ENCODE measurements at places on chromosomes 13 and 19.

DNA sequence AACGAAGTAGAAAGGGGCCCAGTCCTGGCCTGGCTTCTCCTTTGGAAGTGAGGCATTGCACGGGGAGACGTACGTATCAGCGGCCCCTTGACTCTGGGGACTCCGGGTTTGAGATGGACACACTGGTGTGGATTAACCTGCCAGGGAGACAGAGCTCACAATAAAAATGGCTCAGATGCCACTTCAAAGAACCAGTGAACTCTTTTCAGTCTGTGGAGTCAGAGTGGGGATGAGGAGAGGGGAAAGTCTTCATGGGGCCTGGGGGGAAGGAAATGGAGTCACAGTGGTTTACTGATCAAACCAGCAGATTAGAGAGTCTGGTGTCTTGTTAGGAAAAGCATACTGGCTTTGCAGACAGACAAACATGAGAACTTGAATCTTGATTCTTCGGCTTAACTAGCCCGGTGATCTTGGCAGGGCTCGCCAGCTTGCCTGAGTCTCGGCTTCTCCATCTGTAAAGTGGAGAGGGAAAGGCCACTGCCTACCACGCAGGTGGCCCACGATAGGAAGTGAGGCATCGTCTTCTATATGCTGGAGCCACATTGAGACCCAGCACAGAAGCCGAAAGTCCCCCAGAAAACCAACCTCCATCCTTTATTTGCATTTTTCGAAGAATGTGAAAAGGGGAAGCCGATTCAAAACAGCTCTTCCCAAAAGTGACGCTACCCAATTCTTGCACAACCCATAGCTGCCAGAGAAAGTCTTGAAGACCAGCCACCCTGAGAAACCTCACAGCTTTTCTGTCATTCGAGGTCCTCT is at the start of gene FFAR1:
TSS of gene FFAR1 (plus strand) at position 732 of the 759 bp plus-strand sequence. CDS start 3,650 bp downstream, outside the sequence.
- DNase-seq = no peak

- DNase-seq = peak; percentile 98
These were observed 31.1 kb downstream of the OPA3 start for GRCh38 chr19:45553464-45553863.

DNA sequence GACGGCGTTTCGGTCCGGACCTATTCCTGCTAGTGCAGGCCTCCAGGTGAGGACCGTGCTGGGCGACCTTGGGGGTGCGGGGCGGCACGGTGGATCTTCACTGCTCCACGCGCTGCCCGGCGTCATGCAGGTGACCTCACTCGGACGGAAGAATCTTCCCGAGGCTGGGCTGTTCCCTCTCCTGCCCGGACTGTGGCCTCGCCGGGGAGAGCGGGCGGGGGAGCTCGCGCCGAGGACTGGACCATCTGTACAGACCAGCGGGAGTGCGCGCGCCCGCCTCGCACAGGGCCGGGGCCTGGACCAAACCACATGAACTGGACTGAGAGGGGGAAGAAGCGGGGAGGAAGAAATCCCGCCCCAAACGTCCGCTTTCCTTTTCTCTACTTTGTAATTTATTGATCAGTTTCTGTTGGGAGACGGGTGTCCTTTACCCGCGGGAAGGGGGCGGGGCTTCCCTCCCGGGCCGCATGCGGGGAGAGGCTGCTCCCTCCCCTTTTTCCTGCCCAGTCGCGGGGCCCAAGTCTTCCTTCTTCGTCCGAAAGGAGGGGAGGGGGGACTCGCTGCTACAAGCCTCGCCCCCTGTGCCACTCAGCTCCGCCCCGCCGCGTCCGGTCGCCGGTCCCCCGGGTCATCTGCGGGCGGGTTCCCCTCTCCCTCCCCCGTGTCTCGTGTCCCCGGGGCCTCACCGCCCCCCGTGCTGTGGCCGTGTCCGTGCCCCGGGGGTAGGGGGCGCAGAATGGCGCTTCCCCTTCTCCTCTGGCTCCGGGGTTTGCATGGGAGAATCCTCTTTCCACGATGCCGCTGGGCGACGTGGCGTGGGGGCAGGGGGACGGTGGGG is 4.9 kb downstream of the HRC start:
- DNase-seq = peak; percentile 97

GRCh38 chr13:46644816-46645215 is 91.8 kb downstream of the LRCH1 start:
- DNase-seq = no peak

GRCh38 chr19:18396471-18397241 is 766 bp downstream of the LRRC25 start:
- DNase-seq = no peak

DNA sequence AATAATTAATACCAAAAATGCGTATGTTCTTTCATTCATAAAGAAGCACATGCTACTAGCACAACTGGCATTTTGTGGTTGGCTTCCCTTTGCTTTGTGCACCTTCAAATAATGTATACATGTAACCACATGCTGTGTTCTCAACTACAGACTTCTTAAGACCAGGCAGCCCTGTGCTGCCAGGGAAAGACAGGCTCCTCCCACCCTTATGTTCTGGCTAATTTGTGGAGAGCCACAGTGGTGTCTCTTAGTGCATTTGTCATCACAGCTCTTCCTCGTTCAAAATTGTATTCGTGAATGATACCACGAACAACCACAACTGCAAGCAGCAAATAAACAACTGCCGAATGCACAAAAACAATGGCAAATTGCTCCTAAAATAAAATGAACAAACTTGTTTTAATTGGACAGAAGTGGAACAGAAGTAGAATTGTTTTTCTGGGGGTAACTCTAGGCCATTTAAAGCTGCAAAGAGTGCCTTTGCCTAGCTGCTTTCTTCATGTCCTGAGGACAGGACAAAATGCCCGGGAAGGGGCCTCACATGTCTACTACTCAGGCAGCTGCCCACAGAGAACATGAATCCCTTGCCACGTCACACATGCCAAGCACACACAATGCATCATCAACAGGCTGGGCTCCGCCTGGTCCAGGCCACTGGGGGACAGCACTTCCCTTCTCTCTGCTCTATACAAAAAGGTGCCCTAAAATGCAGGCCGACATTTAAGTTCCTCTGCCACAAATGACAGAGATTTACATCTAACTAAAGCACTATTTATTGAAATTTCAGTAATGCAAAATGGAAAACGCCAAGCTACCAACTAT is 21.7 kb downstream of the IRS2 start:
- no peak for DNase-seq

- no peak for DNase-seq
These were observed 20.2 kb upstream of the ZNF808 start for GRCh38 chr19:52507266-52507665.

GRCh38 chr13:75115171-75115570 is 366.8 kb downstream of the TBC1D4 start:
- no peak for DNase-seq

- DNase-seq = no peak
These were observed 625 bp downstream of the ZFP82 start for GRCh38 chr19:36417752-36418286.

GRCh38 chr13:59641817-59642216 is 521.9 kb downstream of the DIAPH3 start:
- no peak for DNase-seq

- DNase-seq = no peak
These were observed 101.0 kb upstream of the SPRY2 start for GRCh38 chr13:80441968-80442367.

DNA sequence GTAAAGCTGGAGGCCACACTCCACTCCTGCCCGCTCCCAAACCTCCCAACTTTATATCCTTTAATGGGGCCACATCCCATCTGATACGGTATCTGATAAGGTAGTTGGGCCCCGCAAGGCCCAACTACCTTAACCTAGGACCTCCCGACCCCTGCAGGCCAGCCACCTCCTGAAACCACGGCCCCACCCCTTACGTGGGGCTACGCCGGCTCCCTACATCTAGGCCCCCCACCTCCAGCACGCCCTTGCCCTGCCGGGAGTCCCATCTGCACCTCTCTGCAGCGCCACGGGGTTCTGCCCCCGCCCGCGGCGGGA is 2.2 kb downstream of the IGFLR1 start:
- DNase-seq = no peak

- peak; percentile 49 for DNase-seq
These were observed 7.6 kb downstream of the TRPM4 start for GRCh38 chr19:49165111-49165750.

DNA sequence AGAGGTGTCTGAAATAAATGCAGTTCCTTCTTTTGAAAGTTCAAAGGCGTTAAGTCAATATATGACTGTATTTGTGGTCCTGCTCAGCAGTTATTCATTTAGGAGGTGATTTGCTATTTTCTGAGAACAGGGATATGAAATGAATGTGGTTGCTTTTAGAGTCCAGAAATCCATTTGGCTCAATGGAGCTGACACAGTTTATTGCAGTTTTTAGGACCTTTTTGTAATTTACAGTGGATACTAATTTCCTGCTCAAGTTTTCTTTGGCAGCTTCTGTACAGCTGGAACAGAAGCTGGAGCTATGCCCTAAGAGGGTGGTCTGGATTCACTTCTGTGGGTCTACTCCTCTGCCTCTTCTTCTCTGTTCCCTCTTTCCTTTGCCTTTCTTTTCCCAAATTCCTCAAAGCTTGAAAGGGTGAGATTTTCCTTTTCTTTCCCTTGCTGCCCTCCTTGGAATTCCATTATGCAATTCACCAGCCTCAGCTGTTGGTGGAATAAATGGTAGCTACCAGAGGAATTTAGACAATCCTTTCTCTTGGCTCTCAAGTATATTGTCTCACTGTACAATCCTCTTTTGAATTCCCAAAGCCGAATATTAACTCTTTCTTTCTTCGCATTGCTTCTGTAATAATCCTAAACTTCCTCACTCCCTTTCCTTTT is 39.9 kb downstream of the ITGBL1 start:
- DNase-seq = no peak

DNA sequence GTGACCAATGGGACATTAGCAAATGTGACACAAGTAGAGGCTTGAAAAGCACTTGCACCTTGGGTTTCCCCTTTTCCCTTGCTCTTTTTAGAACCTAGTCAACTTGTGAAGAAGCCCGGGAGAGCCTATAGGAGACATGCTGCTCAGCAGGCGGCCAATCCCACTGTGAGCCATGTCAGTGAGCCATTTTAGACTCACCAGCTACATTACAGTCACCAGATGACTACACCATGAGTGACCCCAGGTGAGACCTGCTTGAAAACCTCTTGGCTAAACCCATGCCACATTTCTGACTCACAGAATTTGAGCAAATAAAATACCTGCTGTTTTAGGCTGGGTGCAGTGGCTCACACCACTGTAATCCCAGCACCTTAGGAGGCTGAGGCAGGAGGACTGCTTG is 317.5 kb downstream of the KLF12 start:
- DNase-seq = no peak

DNA sequence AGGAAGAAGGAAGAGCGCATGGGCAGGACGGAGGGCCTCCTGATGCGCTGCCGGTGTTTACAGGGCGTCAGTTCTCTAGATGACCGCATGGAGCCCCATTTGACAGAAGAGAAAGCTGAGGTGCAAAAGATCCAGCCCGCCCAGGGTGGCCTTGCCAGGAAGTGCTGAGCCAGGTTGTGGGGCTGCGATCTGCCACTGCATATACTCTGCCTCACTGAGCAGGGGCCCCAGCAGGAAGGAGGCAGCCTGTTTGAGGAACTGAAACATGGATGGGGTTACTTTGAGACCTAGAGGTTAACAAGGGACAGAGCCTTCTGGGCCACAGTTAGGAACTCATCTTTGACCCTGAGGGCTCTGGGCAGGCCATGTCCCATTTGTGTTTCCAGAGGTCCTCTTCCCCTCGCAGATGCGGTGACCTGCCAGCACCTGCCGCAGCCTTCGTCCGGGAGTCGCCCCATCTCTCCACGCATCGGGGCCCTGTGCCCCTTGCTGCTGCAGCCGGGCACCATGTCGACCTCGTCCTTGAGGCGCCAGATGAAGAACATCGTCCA is 3.2 kb downstream of the EPN1 start:
- DNase-seq = no peak

DNA sequence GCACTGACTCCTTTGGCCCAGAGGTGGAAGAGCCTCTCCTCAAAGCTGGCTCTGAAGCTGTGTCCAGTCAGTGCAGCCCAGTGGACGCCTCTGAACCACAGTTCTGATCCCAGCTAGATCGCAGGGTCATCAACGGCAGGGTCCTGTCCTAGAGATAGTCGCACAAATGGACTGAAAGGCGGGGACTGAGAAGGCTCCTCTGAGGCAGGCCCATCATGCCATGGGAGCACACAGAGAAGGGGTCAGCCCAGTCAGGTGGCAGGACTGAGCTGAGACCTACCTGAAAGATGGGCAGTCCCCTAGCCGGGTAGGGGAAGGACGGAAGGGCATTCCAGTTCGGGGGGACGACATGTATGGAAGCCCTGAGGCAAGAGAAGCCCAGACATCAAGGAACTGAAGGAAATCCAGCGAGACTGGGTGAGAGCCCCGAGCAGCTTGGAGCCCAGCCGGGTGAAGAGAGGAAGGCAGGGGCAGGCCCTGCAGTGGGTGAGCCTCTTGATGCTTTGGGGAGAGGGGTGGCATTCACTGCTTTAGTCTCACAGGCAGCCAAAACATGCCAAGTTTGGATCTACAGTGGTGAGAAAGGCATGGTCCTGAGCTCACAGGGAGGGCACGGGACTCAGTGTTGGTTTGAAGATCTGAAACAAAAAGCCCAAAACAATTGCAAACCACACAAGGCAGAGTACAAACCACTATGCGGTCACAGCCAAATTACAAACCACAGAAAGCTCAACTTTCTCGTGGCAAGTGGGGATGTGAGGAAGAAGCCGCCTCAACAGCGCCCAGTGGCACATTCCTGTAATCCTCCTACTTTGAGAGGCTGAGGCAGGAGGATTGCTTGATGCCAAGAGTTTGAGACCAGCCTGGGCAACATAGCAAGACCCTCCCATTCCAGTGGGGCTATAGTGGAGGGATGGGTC is 10.0 kb downstream of the CALM3 start:
- DNase-seq = no peak

- DNase-seq = no peak
These were observed 124.3 kb upstream of the GJB6 start for GRCh38 chr13:20356444-20356843.

DNA sequence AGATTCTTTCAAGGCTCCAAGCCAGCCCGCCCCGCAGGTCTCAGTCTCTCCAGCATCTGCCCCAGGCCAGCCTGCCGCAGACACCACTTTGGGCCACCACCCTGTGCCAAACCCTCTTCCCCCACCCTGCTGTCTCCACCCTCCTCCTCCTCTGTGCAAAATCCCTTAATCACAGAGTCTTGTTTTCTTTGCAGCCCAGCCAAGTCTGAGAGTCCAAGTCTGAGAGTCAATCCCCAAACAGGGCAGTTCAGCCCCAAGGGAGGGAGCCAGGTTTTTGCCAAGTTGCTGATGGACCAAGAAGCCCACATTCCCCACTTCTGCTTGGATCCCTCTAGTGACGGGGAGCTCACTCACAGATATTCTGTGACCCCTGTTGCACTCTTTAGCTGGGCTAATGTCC is 3.1 kb downstream of the ADAMTS10 start:
- DNase-seq = no peak

Measured in HT-29 (cell line).